ENCODE measurements at places on chromosomes 12 and 14.

- DNase-seq, result no peak
These were observed 140.3 kb upstream of the NUDT4 start for GRCh38 chr12:93237235-93237915.

- DNase-seq, result no peak
These were observed 26.2 kb downstream of the RFLNA start for GRCh38 chr12:124321040-124321481.

DNA sequence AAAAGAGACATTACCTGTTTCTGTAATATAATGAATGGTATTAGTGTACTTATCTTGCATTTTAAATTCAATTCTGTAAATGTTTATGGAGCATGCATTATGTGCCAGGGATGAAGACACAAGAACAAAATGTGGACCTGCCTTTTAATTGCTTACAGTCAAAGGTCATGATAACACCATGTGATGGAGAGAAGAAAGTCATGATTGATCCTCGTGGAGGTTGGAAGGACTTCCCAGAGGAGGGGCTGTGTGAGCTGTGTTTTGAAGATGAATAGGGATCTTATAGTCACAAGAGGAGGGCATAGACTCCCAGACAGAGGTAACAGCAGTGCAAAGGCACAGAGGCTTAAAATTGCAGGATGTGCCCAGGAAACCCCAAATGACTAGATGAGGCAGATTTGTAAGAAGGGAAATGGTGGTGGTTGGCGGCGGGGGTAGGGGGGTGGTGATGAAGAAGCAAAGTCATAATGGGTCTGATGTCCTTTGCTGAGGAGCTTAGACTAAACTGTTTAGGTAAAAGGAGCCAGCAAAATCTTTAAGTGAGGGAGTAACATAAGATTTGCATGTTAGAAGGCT lies 151.5 kb downstream of the PRKCH start:
- no peak for DNase-seq

- no peak for DNase-seq
These were observed 45.3 kb downstream of the WASHC3 start for GRCh38 chr12:102016472-102016871.

DNA sequence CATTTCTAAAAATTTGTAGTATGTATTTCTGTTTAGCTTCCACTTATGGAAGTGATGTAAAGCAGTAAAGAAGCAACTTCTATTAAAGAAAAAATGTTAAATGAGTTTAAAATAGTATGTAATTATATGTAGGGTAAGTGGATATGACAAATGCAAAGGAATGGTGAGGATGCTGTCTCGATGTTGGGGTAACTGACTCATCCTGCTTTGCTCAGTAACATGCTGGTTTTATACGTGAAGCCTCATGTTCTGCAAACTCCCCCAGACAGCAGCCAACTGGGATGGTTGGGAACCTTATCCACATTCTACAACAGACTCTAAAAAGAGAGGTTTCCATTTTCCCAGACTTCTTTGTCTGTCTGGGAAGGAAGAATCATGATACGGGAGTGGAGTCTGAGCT lies 1006.4 kb upstream of the TMEM132C start:
- no peak for DNase-seq

- DNase-seq, result no peak
These were observed 116.6 kb upstream of the NPAS3 start for GRCh38 chr14:32821964-32822653.

- DNase-seq, result no peak
These were observed 79.1 kb downstream of the OTX2 start for GRCh38 chr14:56731187-56731586.

DNA sequence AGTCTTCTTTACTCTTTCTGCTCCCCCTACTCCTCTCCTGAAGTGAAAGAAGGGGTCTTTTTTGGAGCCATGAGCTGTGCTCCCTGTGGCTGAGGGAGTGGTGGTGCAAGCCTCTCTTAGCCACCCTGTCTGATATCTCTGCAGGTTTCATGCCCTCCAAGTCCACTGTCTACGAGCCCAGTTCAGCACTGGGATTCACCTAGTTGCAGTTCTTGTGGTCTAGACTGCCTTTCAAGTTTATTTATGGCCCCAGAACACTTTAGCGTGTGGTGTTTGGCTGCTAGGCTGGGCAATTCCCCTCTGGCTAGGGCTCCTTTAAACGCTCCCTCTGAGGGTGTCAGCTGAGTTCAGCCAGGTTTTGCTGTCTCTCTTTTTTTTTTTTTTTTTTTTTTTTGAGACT lies 908.6 kb downstream of the TRHDE start:
- DNase-seq, result no peak

DNA sequence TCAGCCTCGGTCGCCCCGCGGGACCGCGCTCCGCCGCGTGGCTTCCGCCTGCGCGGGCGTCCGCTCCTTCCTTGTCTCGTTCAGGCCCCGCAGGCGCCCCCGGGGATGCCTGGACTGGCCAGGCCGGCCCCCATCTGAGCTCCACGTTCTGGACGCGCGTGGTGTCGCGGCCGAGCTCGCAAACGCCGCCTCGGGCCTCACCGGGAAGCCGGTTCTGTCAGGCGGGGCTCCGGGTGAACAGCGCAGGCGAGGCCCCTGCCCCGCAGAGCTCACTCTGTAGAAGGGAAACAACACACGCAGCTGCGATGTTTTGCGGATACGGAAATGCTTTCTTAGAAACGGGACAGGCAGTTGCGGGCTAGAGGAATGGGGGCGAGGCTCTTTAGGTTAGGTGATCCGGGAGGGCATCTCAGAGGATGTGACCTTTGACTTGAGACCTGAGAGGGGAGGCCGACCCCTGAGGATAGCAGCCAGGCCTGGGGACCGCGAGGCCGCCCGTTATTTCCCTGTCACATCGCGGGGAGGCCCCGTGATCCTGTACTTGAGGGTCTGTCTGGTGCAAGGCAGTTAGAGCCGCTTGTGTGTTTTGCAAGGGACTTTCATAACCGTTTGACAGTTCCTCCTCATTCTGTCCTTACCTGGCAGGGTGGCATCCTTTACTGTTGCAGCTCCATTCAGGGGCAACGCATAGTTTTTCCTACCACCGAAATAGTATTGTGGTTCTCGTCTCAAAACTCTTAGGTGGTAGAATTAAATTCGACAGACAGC lies 584 bp downstream of the VRK1 start:
- peak; percentile 66 for DNase-seq

DNA sequence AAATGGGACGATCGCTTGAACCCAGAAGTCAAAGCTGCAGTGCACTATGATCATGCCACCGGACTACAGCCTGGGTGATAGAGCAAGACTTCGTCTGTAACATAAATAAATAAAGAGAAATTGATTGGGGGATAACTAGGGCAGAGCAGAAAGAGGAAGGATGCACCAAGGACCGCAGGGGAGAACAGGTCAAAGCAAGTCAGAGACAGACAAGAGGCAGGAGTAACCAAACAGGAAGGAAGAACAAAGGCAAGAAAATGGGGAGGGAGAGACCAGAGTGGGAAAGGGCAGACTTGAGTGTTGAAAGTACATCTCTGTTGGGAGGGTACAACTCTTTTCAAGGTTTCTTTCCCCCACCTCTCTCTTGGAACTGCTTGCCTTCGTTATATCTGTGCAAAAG lies 50.8 kb upstream of the ELK3 start:
- DNase-seq, result no peak

DNA sequence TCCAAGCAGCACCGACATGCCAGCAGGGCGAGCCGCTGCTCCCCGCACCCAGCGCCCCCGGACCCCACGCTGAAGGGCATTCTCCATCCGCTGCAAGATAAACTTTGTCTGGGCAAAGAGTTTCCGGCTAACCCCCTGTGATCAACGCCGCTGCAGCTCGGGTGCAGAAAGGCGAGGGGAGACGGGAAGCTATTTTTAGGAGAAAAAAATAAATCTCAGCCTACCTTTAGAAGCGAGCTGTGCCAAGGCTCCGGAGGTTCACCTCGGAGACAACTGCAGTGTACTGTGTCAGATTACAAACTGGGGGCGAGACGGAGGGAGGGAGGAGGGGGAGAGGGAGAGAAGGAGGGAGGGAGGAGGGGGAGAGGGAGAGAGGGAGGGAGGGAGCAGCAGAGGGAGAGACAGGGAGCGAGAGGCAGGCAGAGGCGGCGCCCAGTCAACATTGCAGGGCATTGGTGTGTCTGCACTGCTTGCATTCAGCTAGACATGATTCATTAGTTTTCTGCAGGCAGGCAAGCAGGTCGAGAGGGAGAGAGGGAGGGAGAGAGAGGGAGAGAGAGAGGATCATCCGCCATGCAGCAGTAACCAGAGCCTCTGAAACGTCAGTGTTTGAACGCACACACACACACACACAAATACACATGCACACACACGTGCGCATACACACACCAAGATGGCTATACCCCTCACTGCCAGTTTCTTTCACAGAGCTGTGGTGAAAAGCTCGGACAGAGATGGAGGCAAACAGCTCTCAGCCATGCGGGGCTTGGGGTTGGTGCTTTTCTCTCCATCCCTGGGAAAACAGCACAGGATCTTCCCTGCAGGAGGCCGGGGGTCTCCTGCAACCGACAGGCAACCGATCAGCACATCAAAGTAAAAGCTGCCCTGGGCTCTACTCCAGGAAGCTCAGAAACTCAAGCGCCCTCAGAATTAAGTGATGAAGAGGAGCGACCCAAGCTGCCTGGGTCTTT lies at the start of gene RIMBP2:
TSS of gene RIMBP2 (minus strand) at position 302 of the 971 bp plus-strand sequence. CDS start 237,286 bp downstream, outside the sequence.
- peak; percentile 84 for DNase-seq

DNA sequence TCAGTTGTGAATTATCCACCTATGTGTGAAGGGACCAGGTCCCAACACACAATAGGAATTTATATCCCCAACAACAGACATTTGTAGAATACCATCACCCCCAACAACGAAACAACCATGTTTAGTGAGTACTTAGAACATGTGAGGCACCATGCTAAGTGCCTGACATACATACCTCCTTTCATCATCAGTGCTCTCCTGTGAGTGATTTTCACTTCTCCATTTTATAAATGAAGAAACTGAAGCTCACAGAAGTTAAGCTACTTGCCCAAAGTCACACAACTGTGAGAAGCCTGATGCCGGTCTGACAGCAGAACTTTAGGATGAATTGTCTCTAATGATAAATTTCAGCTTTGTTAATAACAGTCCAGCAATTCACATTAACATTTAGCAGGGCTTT lies 35.4 kb downstream of the SPTB start:
- DNase-seq, result no peak

DNA sequence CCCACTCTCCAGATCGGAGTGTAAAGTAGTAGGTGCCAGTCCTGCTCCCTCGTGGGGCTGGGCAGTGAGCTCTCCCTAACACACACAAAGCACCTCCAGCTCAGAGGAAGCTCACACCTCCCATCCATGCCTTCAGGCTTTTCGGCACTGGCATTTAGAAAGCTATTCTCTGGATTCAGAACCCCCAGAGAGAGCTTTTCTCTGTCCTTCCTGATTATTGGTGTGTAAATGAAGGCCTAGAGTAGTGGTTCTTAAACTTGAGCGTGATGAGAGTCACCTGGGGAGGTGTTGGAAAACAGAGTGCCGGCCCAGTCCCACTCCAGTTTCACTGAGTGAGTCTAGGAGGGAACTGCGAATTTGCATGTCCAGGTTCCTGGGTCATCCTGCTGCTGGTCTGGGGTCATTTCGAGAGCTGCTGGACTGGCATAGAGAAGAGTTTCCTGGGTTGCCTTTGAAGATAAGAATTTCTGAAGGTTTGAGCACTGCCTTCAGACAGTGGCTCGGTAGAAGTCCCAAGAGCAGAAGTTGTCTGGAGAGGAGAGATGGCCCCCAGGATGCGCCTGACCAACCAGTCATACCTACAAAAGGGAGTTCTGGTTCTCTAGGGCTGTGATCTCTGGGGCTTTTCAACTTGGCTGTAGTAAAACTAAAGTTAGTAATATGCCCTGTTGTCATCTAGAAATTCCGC lies 15.1 kb downstream of the CD9 start:
- no peak for DNase-seq

All from DMS79 treated with DMSO at 0.1 percent for 48 hours (cell line).